AG04449 (cell line): ENCODE measurements at places on chromosomes 2 and 18.

DNA sequence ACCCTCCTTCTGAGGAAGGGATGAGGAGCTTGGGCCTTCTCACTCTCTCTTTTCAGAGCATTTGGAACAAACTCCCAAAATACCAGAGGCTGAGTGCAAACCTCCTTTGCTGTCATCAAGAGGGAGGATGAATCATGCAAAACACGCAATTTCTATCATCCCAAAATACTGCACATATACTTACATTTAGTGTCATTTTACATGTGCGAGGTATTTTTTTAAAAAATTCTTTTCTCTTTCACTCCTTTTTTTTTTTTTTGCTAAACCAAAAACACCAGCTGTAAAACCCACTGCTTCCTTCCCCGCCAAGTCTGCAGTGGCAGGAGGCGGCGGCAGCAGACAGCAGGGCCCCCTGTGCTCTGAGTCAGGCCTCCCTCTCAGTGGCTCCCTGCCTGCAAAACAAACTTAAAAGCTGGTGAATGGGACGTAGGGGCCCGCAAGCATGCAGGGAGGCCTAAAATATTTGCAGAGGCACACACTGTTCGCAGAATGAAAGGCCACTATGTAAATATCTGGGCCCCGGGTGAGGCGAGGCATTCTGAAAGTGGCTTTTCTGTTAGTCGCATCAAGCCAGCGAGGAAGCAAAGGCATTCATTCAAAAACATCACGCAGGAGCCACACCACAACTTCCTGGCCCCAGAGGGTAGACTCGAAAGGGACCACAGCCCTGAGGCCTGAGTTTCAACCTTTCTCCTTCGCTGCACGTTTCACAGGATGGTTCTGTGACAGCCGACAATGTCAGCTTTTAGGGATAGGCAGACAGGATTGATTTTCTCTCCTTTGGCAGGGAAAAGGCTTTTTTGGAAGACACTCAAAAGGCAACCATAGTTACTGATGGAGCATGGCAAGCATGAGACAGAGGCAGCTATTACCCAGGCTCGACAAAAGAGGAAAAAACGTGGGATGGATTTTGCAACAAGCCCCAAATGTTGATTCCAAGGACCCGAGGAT, 73.4 kb downstream of the ACTR2 start:
- DNase-seq = peak; percentile 77

- DNase-seq = no peak
These were observed 158.9 kb downstream of the MSH2 start for GRCh38 chr2:47561906-47562305.

GRCh38 chr2:192194866-192195547, at the start of gene TMEFF2:
TMEFF2 (minus strand) TSS chr2:192194933; CDS start chr2:192194524, 409 bp downstream.
- DNase-seq = no peak

DNA sequence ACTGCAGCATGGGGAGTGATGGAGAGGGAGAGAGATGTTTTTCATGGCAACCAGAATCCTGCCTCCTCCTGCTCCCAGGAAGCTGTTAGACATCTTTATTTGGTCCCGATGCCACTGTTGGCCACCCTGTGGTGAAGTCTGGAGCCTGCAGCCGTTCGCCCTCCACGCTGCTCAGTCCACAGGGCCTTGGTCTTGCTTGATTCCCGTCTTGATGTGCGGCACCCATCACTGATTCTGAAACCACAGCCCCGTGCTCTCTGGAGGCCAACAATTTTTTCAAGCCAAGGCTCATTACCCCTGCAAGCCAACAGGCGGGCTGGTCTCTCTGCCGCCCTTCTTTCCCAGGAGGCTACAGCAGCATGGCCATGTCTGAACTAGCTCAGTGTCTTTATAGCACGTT, 24.5 kb downstream of the SIGLEC15 start:
- DNase-seq = no peak

DNA sequence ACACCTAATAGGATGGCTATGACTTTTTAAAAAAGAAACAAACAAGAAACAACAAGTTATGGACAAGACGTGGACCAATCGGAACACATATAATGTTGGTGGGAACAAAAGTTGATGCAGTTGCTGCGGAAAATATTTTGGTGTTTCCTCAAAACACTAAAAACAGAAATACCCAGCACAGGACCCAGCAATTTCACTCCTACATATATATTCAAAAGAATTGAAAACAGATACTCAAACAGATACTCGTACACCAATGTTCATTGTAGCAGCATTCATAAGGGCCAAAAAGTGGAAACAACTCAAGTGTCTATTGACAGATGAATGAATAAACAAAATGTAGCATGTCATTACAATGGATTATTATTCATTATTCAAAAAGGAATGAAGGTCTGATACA, 12.1 kb downstream of the CCDC141 start:
- DNase-seq = no peak

DNA sequence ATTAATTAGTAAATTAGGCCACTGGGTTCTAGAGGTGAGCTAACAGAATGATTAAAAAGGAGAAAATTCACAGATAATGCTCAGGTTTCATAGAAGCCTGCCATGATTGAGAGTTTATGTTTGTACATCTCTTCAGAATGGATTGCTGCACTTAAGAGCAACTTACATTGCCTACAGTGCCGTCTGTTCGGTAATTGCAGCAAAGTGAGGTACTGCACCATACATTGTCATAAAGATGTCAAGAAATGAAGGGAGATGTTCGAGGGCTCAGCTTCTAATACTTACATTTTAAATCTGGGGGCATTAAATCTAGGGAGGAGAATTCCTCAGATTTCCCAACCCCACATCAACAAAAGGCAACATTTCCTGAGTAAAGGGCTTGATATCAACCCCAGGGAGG, 976.2 kb upstream of the FANCL start:
- no peak for DNase-seq

DNA sequence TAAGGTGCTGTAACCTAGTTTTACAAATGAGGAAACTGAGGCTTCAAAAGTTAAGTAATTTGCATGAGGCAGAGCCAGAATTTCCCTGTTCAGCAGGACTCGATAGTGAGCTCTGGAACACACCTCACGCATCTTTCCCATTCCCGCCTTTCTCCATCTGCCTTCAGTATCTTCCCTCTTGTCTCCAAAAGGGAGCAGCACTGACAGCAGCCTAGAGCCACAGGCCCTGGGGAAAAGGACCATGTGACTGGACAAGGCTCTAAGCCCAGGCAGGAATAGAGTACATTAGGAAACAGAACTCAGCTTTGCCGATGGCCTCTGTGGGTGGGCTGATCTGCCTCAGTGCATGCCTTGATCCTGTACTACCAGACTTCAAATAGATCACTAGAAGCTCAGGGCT, 21.5 kb downstream of the GPR155 start:
- no peak for DNase-seq

DNA sequence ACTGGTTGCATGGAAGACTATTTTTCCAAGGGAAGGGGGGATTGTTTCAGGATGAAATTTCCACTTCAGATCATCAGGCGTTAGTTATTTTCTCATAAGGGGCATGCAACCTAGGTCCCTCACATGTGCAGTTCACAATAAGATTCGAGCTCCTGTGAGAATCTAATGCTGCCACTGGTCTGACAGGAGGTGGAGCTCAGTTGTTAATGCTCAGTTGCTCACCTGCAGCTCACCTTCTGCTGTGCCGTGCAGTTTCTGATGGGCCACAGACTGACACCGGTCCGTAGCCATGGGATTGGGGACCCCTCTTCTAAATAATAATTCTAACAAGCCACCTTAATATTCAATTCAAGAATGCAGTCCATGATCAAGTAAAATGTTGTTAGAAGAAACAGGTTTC, 34.9 kb downstream of the PLCL1 start:
- no peak for DNase-seq

- DNase-seq = peak; percentile 17
These were observed 87.7 kb upstream of the LYPD1 start for GRCh38 chr2:132757676-132758075.

DNA sequence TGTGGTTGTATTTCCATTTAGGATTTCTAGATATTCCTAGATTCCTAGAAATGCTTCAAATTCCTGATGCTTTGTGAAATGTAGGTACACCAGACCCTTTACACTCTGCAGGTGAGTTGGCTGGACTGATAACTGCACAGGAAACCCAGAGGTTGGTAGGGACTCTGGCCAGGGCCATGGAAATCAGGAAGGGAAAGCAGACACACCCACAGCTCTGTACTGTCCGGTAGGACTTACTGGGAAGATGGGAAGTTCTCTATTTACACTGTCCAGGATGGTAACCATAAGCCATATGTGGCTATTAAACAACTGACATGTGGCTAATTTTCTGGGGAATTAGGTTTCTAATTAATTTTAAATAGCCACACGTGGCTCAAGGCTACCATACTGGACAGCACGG, 31.4 kb downstream of the NEMP2 start:
- no peak for DNase-seq

DNA sequence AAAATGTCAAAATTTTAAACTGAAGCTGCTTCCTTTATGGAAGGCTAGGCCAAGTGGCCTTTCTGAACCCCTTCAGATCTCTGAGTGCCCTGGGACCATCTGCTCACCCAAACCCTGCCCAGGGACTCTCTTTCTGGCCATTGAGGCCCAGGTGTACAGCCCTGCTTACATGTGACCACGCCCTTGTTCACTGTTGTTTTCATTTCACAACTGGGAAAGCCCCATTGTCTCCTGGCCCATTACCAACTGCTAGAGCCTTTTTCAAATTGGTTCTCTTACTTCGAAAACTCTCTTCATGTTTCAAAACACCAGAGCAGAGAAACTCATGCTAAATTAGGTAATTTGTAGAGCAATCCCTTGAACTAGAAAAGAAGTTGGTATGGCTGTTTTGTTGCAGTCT, 219.5 kb upstream of the TANK start:
- no peak for DNase-seq

- no peak for DNase-seq
These were observed 44.8 kb downstream of the CHMP3 start for GRCh38 chr2:86518481-86518880.

GRCh38 chr2:150350500-150350899, 137.0 kb downstream of the RND3 start:
- DNase-seq = no peak

DNA sequence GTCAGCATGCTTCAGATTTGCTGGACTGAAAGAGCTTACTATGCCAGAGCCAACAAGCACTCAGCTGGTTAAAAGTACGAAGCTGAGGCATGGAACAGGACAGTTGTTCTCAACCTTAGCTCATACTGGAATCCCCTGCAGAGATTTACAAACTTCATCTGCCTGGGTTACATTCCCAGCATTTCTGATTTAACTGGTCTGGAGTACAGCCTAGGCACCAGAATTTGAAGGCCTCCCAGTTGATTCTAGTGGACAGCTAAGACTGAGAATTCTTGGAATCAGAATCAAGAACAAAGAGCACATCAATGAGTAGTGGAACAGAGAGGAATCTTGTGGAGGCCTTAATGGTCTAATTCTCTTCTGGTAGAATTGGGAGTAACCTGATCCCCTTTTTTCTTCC, 298.2 kb upstream of the NXPH2 start:
- no peak for DNase-seq

DNA sequence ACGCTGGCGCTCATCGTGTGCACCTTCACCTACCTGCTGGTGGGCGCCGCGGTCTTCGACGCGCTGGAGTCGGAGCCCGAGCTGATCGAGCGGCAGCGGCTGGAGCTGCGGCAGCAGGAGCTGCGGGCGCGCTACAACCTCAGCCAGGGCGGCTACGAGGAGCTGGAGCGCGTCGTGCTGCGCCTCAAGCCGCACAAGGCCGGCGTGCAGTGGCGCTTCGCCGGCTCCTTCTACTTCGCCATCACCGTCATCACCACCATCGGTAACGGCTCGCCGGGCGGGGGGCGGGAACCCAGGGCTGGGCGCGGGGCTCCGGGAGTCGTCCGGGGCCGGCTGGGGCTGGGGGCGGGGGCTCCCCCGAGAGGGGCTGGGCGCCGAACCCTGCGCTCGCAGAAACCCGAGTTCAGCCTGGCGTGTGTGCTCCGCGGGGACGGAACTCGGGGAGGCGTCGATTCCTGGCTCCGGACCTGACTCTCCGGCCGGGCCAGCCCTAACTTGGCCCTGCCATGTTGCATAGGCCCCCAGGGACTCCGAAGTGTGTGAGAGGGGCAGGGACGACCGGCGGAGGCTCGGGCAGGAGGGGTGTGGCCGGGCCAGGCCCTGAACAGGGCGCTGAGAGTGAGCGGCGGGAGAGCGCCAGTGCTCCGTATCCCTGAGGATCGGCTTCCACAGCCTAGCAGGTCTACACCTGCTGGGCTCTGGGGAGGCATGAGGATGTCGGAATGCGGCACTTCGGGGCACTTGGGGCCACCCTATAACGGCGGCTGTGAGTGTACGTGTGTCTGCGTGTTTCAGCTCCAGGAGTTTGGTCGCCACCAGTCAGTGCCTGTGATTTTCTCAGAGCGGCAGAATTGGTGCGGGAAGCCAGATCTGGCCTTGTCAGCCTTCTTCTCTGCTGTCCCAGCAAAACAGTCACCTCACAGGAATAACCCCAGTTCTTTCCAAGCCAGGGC, 651 bp downstream of the KCNK3 start:
- DNase-seq = no peak

GRCh38 chr18:9648431-9649163, 34.2 kb upstream of the PPP4R1 start:
- DNase-seq = no peak

DNA sequence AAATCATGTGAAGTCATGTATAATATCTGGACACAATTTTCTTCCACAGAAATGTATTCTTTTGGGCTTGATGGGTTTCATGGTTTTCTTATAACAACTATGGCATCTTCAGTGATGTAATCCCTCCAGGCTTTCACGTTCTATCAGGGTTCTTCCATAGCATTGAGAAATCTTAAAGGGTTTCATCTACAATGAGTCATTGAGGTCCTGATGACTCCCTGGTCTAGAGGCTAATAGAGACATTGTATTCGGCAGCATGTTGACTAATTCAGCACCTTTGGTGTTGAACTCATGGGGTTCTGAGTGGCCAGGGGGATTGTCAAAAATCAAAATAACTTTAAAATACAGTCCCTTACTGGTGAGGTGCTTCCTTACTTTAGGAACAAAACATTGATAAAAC, 614.0 kb upstream of the CRIM1 start:
- DNase-seq = no peak

DNA sequence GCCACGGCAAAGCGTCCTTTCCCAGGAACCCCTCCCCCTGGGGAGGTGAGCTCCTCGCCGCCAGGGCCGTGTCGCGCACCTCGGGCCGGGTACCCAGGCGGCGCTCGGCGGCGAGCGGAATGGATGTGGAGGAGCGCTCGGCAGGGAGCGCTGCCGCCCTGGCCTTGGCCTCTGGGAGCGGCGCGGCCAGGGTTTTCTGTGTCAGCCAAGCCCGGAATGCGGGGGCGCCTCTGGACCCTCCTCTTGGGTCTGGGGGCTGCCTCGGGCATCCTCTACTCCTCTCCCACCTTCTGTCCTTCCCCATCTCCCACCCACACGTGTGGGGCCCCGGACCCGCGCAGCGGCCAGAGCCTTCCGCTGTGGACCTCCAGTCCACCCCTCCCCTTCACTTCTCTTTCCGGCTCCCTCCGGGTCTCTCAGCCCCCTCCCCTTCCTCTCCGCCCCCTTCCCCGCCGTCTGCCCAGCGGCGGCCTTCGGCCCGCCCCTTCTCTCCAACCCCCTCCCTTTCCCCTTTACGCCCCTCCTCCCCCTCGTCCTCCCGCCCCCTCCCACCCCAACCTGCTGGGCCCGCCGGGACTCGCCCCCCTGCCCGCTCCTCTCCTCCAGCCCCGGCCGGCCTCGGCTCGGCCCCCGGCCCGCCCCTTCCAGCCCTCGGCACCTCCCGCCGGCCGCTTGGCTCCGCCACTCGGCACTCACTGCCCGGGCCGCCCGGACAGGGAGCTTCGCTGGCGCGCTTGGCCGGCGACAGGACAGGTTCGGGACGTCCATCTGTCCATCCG, at the start of gene MERTK:
MERTK (plus strand) TSS at position 684 of the 779 bp plus-strand sequence. CDS start 129 bp downstream, outside the sequence.
- DNase-seq = no peak

GRCh38 chr2:182915369-182916326, 49.2 kb upstream of the FRZB start:
- DNase-seq = peak; percentile 68

- no peak for DNase-seq
These were observed 891 bp downstream of the CAB39 start for GRCh38 chr2:230713331-230714135.
